ENCODE measurements at places on chromosomes 7 and 10.

GRCh38 chr7:33339074-33339790, 209.9 kb downstream of the BBS9 start:
- no peak for DNase-seq

- no peak for DNase-seq
Measured at GRCh38 chr7:155048006-155048405, 22.1 kb upstream of the HTR5A start.

DNA sequence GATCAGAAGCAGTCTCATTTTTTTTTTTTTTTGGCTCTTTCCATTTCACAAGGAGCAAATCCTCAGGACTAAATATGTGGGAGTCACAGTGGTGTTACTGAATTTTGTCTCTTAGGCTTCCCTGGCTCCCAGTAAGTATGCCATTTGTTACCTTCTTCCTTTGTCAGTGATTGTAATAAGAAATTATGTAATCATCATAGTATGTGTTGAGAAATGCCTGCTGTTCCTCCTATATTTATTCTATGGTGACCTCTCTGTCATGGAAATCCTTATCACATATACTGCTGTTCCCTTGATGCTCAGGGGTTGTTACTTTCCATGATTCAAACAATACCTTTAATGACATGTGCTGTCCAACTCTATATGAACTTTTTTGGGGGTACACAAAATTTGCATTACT, 4.8 kb upstream of the OR9A4 start:
- no peak for DNase-seq

DNA sequence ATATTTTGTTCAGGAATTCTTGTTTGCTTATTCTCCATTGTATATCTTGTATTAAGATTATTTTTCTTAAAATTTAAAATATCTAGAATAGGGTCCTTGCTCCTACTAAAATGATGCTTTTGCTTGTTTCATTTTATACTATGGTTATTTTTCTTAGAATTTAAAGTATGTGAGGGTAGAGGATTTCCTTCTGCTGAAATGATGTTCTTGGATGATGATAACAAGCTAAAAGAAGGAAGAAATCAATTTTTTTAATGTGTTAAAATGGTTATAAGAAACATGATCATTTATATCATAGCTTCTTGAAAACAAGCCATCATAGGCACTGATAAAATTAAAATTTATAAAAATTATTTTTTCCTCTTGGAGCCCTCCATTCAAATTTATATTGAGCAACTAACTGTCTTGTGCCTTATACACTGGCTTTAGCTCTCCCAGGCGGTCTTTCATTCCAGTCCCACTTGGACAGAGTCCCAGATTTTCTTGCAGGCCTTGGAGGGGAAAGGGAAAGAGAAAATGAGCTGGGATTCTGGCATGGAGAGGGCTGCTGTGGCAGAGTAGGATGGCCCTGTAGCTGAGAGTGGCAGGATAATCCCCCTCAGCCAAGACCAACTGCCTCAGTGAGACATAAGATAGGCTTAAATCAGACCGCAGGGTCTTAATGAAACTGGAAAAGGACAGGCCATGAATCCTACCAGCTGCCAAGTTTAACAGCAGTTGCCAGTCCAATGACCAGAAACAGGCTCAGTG, 60.2 kb downstream of the DNAJB9 start:
- DNase-seq = no peak

DNA sequence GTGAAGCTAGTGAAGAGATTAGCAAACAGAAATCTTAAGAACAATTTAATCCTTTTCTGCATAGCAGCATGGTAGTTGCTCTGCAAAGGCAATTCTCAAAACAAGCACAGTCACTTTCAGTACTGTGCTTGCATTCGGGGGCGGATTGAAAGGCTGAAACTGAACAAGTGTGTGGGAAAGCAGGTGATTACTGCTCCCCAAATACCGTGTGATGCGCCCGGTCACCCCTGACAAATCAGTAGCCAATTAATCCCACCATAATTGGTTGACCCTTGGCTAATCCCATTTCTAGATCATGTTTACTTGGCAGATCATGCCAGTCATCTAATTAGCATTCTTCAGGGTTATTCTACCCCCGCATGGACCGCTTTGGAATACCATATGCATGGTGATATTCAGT, 76.5 kb upstream of the ADRB1 start:
- DNase-seq = no peak

DNA sequence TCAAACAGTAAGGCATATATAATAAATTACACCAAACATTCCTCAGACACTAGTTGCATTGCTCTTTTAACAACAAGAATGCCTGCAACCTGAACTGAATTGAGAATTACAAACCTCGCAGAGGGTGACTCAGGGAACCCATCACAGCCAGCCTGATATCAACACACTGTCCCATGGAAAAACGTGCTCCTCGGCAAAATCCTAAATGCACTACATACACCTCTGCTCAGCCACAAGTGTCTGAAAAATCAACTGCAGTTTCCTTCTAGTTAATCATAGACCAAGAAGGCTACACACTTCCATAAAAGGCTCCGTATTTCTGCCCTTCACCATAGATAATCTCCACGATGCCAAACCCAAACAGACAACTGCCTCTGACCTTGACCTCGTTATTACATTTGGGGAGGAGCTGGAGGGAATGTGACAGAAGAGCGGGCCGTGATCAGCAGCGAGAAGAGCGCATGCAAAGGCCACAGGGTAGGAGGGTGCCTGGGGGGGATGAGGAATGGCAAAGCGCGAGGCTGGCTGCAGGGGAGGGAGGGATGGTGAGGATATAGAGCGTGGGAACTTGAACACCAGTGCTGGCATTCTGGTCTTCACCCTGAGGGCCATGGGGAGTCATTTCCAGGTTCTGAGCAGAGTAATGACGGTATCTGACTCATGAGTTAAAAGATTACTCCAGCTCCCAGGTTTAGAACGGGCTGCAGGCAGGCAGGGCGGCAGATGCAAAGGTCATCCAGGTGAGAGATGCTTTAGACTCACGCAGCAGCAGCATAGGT, 201.9 kb upstream of the FRMD4A start:
- DNase-seq = no peak

DNA sequence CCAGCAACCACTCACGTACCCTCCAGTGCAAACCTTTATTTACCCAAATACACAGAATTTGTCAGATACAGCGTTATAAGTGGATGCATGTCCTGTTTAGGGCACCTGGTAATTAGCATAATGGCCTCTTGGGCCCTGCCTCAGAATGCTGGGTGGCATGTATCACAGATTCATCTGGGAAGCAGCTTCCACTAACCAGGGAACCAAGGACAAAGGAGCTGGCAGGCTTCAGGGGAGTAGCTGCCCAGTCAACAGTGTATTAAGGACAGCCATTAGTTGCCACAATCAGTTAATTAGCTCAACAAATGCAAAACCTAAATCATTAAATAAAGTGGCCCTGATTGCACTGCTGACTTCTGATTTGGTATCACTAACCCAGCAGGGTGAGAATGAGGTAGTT, 105.7 kb downstream of the RAPGEF5 start:
- no peak for DNase-seq

DNA sequence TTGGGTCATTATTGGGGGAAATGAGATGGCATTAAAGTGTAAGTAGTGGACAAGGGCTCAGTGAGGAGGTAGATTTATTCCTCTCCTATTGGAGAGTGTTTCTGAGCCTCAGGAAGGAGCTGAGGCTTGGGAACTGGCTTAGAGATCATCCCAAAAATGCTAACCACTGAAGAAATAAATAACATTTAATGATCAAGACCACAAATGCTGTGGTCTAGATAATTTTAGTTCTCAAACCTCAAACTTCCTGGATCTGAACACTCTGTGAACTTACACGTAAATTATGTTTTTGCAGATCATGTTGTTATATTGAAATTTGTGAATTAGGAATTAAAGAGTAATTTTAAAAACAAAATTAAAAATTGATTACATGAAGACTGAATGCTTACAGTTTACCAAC, 27.3 kb downstream of the MDFIC start:
- DNase-seq = no peak

GRCh38 chr7:137717811-137718271, 128.9 kb downstream of the DGKI start:
- no peak for DNase-seq

GRCh38 chr7:29588900-29589696, 25.5 kb downstream of the PRR15 start:
- no peak for DNase-seq

DNA sequence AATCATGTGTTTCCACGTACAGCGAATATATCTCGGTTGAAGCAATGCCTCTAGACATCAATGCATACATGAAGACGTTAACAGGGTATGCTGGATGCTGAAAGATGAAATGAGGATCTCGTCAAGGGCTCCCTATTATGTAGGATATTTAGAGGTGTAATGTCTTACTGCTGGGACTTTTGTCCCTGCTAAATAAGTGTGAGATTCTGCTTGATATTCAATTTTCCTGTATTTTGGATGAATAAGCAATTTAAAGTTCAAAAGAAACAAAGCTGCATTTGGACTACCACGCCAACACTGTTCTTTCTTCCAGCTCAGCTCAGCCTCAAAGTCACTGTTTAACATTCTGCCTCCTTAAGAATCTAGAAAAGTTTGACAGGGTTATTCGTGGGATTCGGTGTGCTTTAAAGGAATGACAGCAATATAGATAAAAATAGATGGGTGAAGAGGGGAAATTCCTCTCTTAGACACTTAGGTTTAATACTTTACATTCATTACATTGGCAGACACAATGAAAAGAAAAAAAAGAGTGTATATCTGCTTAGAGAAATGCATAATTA, 110.1 kb upstream of the RHEB start:
- no peak for DNase-seq

DNA sequence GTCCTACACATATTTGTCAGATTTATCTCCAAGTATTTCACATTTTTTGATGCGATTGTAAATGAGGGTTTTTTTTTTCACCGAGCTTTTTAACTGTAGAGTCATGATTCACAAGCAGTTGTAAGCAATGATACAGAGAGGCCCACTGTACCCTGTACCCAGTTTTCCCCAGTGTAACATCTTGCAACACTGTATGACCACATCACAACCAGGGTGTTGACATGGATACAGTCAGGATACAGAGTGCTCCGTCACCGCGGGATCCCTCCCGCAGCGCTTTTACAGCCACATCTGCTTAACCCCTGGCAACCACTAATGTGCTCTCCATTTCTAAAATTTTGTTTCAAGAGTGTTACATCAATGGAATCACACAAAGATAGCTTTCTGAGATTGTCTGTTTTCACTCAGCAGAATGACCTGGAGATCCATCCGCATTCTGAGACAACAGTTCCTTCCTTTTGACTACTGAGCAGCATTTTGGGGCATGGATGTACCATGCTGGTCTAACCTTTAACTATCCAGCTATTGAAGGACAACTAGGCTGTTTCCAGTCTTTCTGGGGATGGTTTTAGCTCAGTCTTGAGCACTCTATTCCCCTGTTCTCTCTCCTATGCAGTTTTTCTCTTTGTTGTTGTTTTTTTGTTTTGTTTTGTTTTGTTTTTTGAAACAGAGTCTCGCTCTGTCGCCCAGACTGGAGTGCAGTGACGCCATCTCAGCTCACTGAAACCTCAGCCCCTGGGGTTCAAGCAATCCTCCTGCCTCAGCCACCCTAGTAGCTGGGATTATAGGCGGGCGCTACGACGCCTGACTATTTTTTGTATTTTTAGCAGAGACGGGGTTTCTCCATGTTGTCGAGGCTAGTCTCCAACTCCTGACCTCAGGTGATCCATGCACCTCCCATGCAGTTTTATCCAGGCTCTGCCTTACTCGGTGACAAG, 25.9 kb downstream of the GPRIN2 start:
- no peak for DNase-seq

- DNase-seq = no peak
Measured at GRCh38 chr10:64786989-64787388, 1265.8 kb downstream of the REEP3 start.

- DNase-seq = no peak
Measured at GRCh38 chr10:89942217-89942616, 240.8 kb downstream of the KIF20B start.

DNA sequence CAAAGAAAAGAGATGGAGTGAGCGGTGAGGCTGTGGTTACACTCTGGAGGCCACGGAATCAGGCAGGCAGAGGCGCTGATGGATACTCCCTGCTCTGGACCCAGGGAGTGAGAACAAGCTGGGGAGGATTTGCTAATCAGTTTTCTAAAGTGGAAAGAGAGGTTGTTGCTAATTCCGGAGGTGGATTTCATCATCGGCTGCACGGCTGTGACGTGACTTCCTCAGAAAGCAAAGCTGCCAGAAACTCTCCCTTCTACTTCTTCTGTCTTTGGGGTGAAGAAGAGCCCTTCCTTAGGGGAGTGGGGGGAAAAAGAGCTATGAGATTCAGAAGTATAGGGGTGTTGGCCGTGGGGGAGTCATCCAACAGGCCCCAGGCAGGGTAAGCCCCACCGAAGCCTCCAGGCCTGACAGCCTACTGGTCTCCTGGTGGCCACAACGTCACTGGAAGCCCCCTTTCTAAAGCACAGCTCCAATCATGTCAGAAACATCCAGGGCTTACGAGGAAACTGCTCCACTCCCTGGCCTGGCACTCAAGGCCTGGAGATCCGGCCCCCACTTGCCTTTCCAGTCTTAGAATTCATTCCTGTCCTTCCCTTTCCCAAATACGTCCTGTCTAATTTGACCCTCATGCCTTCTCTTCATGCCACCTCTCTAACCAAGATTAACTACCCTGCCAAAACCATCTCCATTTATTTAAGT, 114.5 kb downstream of the HIP1 start:
- no peak for DNase-seq

DNA sequence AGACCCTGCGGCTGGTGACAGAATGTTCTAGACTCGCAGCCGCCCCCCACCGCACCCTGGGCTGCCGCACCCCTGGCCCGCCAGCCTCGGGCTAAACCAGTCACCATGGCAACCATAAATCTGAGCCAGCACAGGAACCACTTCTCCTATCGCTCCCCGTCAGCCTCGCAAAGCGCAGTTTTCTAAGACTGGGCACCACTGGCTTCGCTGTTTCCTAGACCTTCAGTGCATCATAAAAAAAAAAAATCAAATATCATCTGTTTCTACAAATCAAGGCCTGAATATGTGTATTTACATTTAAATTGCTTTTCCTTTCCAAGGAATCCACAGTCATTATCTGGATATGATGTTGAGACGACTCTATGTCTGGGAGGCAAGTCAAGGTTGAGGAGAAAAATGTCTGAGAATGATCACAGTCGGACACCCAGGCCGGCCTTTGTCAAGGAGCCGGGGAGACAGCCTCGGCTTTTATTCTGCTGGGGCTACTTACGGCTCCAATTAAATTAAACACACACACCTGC, 99.9 kb downstream of the PTPRN2 start:
- no peak for DNase-seq
